ENCODE measurements at places on chromosomes 16 and 17.
A peak's percentile ranks its signal among the peaks of the same experiment; 100 is the strongest.

GRCh38 chr17:27404676-27405075, 51.6 kb upstream of the KSR1 start:
- DNase-seq: no peak

DNA sequence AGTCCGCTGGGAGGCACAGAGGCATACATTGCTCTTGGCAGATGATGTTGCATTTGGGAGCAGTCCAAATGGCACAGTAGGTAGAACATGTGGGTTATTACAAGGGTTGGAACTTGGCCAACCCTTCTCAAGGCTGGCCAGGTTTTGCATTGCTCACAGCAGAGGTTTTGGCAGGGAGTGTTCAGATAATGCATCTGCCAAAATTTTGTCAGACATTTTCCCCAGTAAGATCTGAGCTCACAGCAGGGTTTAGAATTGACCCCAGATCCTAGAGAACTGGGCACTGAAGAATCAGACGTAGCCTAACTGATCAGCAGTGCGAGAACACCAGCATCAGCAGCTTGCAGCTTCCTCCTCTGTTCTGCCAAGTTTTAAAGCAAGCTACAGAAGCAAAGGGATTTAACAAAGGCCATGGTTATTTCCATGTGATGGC, 468.8 kb upstream of the KIF2B start:
- DNase-seq: no peak

DNA sequence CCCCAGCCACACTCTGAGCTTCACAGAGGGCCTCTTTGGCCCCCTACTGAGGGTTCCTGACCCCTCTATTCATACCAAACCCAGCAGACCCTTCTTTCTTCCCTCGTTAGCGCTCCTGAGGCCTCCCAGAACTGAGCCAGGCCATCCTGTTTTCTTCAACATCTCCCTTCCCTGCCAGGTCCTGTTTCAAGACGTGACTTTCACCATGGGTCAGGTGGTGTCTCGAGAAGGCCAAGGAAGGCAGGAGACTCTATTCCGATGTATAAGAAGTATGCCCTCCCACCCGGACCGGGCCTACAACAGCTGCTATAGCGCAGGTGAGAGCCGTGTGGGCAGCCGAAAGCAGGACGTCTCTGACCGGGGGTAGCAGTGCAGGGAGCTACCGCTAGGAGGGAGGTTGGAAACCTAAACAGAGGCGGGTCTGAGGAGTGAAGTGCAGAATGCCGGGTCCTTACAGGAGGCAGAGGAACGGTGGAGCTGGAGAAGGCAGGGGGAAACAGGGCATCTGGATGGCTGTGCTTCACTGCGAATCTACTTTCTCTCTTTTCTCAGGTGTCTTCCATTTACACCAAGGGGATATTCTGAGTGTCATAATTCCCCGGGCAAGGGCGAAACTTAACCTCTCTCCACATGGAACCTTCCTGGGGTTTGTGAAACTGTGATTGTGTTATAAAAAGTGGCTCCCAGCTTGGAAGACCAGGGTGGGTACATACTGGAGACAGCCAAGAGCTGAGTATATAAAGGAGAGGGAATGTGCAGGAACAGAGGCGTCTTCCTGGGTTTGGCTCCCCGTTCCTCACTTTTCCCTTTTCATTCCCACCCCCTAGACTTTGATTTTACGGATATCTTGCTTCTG, 1.3 kb upstream of the SENP3 start:
- DNase-seq: peak; percentile 56

GRCh38 chr16:27232061-27232900, 29.0 kb downstream of the KDM8 start:
- DNase-seq: no peak

DNA sequence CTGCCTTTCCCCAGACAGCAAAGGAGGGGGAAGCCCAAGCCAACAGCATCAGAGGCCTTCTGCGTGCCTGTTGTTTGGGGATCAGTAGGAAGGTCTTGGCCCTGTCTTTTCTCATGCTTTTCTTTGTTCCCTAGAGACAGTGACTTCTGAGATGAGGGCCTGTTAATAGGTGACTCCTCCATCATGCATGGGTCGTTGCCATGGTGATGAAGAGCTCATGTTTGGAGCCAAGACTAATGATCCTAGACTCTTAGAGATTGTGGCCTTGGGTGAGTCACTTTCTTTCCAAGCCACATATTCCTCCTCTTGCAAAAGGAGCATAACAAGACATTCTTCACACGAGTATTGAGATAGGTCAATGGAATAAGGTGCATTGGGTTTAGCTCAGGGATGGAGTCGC, 201.1 kb upstream of the ASIC2 start:
- DNase-seq: no peak

DNA sequence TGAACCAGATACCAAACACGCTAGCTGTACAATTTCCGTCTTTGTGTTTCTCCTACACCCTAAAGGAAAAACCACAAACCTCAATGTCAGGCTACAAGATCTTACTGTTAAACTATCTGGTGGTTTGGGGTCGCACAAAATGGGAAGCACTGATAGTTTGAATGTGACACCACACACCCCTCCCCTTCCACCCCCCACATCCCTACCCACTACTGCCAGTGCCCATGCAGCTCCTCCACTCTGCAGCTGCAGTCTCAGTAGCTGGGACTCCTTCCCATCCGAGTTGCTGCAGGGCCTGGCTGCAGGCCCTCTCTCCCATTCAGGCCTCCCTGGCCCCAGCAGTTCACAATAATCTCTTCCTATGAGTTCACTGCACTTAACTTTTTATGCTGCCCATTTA, 18.4 kb downstream of the TRAP1 start:
- DNase-seq: no peak

GRCh38 chr17:78734793-78735641, 47.1 kb downstream of the CYTH1 start:
- DNase-seq: no peak

- no peak for DNase-seq
Measured at GRCh38 chr17:6464446-6465041, 20.3 kb downstream of the PIMREG start.

DNA sequence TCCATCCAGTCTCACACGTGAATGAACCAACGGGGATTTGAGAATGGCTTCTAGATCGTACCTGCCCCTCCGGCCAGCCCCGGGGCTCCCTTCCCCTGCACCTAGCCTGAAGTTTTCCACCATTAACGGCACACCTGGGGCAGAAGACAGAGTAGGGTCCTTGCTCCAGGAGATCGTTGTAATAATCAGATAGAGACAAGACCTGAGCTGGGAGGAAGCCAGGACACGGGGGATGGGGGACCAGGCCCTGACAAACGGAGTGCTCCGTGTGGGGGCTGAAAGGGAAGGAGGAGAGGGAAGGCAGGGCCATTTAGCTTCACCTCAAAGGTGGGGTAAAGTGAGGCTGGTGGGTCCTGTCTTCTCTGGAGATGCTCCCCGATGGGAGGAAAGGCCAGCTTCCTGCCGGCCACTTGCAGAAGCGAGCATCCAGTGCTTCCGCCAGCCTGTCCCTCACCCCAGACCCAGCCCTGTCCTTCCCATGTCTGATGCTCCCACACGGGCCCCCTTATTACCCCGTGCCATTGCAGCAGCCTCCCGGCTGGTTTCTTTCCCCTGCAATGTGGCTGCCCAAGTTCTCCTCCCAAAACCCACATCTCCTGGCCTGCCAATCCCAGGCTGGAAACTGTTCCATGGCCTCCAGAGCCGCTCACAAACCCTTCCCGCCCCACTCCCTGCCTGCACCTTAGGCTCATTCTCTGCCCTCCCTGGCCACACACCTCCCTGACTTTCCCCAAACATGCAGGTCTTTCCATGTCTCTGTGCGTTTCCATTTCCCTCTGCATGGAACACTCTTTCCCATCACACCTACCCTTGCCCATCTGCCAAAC, 79.3 kb downstream of the MRC2 start:
- no peak for DNase-seq

GRCh38 chr16:24983561-24983960, 31.6 kb downstream of the ARHGAP17 start:
- peak; percentile 97 for DNase-seq
